KG1 (cell line): ENCODE measurements at places on chromosomes 13 and 19.

DNA sequence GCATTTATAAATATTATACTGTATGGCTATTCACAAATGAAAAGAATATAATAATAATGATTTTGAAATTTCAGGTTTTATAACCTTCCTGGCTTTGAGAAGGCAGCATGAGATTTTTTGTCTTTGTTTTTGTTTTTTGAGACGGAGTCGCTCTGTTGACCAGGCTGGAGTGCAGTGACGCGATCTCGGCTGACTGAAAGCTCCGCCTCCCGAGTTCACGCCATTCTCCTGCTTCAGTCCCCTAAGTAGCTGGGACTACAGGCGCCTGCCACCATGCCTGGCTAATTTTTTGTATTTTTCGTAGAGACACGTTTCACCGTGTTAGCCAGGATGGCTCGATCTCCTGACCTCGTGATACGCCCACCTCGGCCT lies 64.1 kb downstream of the ZNF429 start:
- no peak for DNase-seq

GRCh38 chr19:1649706-1650649 lies 2.4 kb downstream of the TCF3 start:
- no peak for DNase-seq

DNA sequence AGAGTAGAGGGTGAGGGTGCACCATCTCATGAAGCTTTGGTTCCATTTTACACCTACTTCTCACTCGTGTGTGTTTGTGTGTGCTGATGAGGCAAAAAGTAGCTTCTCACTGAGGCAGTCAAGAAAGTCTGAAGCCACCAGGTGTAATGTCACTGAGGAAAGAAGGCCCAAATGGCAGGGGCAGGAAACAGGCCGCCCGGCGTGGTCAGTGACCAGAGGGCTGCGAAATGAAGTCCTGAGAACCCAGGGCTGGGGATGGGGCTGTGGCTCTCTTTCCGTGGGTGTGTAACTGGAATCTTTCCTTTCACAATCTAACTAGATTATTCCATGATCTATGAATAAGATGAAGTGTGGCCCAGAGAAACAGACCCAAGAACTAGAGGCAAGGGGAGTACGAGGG lies 25.5 kb upstream of the TFDP1 start:
- no peak for DNase-seq

DNA sequence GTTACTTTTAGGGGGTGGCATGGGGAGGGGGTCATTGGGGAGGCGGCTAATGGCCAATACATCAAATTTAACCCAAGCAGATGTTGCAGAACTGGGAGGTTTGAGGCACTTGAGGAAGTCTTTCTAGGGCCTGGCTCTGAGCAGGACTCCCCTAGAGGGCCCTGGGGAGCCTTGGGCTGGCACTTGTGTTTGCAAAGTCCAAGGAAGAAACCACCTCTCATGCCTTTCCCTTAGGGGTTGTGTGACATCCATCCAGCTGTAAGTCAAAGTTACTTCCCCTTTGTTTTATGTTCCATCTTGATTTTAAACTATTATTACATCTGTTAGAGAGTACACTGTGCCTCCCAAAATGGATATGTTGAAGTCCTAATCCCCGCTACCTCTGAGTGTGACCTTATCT lies 159.9 kb downstream of the KATNAL1 start:
- no peak for DNase-seq

- no peak for DNase-seq
These were observed 36.7 kb upstream of the RANBP3 start for GRCh38 chr19:6014551-6015135.

- no peak for DNase-seq
These were observed 39.3 kb downstream of the CEACAM1 start for GRCh38 chr19:42488783-42489521.

- DNase-seq = no peak
These were observed at the start of gene SSC5D for GRCh38 chr19:55487924-55488687. SSC5D (plus strand) TSS chr19:55488436; CDS start chr19:55488590, 154 bp downstream.

GRCh38 chr13:45120967-45121831 lies 889 bp downstream of the GTF2F2 start:
- peak; percentile 29 for DNase-seq

DNA sequence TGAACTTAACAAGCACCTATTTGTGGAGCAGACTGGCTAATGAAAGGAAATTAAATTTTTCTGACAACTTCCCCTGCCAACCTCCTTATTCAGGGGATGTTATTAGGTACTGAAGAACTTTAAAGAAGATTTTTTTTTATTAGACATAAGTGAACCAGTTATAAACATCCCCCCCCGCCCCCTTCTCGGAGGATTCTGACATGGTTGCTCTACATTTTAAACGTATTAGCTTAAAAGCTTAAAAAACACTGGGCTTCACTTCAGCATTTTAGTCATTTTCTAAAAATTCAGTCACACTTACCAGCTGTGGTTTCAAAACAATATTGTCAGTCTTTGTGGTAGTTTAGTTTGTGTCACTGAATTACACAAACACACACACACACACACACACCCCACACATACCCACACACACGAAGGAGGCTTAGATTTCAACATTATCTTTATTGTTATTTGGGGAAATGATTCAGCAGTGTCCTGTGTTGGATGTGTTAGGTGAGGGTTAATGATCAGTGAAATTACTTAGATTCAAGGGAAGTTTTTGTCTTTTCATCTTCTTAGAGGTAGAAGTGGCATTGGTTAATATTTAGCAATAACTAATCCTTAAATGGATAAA lies 145.7 kb downstream of the PCCA start:
- no peak for DNase-seq

DNA sequence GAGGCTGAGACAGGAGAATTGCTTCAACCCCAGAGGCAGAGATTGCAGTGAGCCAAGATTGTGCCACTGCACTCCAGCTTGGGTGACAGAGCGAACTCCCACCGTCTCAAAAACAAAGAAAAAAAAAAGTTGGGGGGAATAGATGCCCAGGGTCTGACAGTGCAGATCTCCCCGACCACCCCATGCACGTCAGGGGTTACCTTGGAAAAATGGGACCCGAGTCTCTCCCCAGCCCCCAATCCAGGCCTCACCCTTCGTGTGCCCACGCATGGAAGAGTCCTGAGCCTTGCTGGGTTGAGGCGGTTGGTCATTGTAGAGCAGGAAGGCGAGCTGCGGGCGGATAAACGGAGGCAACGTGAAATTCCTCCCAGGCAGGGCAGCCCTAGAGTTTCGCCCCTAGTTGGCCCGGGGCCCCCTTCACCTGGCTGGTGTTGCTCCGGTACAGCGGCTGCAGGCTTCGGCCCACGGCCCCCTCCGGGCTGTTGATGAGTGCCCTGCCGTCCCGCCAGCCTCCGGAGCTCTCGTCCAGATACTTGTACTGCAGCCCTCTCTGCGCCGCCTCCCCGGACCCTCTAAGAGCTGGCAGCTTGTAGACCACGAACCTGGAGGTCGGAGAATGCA lies 588 bp downstream of the DNASE2 start:
- DNase-seq = no peak

DNA sequence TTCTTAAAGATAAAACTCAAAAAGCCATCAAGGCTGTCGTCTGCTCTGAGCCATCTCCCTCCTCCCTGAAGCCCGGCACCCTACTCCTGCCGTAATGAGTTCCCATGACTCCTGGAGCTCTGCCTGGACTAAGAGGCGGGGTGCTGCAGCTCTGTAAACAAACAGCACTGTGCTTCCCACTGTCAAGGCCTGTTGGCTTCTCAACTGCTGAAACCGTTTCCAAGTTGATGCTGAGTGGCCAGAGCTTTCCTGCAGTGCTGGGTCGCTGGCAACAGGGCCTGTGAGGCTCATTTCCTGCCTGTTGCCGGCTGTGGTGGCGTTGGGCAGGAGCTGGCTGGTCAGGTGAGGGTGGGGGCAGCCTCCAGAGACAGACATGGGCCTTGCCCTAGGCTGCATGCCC lies 26.7 kb upstream of the ISYNA1 start:
- no peak for DNase-seq

GRCh38 chr13:107743983-107744382 lies 471.4 kb downstream of the LIG4 start:
- DNase-seq = no peak

- no peak for DNase-seq
These were observed 78.8 kb downstream of the MAP4K1 start for GRCh38 chr19:38538793-38539528.

DNA sequence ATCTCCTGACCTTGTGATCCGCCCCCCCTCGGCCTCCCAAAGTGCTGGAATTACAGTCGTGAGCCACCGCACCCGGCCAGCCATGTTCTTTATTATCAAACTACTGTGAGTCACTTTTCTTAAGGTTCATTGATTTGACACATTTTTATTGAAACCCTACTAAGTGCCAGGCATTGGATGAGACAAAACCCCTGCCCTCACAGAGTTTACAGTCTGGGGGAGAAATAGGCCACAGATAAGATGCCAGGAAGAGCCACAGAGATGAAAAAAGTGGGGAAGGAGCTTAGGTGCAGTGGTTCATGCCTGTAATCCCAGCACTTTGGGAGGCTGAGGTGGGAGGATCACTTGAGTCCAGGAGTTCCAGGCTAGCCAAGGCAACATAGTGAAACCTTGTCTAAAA lies 14.5 kb upstream of the MAP2K2 start:
- DNase-seq = no peak

DNA sequence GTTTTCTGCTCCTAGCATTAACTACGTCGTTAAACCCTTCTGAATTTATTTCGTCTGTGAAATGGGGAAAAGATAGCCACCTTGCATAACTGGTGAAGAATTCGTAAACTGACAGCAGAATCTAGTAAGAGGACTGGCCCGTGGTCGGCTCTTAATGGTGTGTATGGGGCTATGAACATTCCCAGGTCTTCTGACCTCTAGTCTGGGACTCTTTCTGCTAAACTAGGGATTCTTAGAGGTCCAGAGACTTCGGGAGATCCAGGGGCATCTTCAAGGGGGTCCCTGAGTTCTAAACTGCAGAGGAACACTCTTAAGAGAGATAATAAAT lies 231.1 kb upstream of the SERP2 start:
- DNase-seq = peak; percentile 71

DNA sequence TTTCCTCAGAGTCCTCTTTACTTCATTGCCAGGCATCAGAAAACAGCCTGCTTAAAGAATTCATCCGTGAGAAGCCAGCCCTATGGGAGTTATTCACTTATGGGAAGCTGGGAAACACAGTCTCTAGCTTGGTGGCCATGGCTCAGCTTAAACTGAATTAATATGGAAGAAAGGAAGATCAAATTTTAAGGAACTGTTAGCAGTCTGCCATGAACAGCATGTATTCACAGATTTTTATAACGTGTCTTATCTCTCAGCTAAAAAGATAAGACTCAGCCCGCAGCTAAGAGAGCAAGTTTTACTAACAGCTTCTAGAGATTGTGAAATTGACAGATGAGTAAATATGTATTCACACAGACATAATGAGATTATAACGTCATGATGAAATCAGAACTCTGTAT lies 253.7 kb upstream of the RXFP2 start:
- no peak for DNase-seq

DNA sequence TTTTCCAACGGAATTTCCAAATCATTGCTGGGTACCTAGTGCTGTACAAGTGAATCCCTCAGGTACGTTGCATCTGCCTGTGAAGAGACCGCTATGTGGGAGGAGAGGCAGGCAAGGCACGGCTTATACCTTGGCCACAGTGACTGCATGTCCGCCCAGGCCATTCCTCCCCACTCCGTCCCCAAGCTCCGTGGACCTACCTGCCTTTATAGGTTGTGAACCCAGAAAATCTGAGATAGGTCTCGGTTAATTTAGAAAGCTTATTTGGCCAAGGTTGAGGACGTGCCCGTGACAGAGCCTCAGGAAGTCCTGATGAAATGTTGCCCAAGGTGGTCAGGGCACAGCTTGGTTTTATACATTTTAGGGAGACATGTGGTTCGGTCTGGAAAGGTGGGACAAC lies 218.5 kb upstream of the TSHZ3 start:
- DNase-seq = no peak

GRCh38 chr19:45364696-45365095 lies 5.7 kb downstream of the ERCC2 start:
- DNase-seq = no peak

DNA sequence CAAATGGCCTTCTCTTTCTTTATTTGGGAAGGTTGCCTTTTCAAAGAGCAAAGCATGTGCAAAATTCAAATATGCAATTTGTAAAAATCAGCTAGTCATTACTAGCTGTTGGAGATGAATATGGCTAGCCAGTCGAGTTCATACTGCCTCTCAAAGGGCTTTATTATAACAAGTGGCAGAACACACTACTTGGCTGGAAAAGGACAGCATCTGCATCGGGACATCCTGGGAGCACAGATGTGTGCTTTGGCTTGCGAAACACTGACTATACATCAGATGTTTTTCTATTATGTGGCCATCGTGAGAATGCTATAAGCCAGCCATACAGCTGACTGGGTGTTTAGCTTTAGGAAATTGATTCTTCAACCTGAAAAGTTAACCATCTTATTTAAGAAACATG lies 424.2 kb downstream of the KCTD12 start:
- DNase-seq = no peak

DNA sequence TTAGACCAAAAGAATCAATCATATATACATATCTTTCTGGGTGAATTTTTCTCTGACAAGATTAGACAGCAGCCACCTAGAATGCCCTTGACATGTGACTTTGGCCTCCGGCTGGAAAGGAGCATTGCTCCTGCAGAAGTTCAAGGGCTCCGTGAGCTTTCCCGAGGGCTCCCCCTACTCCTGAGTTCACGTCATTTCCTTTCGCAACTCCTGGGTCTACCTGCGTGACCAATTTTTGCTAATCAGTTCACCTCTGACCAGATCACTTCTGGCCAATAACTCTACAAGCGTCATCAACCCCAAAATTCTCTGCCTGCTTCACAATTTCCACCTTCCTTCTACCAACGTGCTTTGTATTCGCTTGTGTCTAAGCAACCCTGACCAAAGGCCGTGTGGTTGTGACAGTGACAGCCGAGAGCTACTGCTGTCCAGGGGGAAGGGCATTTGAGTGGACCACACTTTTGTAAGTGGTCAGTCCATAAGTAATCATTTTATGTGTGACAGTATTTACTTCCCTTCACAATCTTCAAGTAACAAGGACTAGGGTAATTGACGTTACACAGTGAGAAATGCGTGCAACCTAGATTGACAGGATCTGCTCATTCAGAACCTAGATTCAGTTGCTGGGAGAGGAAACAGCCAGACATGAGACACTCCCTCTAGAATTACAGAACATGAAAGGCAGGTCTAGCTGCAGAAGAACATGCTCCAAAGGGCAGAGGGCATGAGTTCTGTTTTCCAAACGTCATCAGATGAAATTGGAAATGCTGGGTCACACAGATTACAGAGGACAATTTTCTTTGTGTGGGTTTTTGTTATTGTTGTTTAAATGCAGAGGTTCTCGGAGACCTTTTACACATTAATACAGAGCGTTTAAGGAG lies 145.9 kb upstream of the SPACA7 start:
- no peak for DNase-seq

DNA sequence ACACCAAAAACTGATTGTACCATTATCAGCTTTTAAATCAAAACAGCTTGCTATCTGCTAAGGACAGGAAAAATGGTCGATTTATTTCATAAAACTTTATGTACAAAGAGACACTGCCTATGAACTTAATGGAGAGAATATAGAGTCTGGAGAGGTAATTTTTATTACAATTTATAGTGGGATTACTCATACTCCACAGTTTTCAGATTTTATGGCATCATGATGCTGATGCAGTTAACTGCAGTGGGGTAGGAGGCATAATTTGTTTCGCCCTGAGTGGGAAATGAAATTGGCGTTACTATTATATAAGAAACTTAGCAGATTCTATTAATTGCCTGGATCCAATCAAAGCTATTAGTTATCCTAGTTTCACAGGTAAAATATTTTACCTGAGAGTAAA lies 301.4 kb downstream of the KLF12 start:
- no peak for DNase-seq

- no peak for DNase-seq
These were observed 8.6 kb downstream of the PRKCSH start for GRCh38 chr19:11444059-11444458.

GRCh38 chr13:59621773-59622172 lies 542.0 kb downstream of the DIAPH3 start:
- no peak for DNase-seq

GRCh38 chr13:33487575-33488243 lies 202.2 kb upstream of the STARD13 start:
- DNase-seq = no peak
